GM12864 (cell line): ENCODE measurements at places on chromosomes 3 and 15.

- DNase-seq, result no peak
Observed at GRCh38 chr3:146246526-146246925, 4.4 kb downstream of the PLSCR4 start.

DNA sequence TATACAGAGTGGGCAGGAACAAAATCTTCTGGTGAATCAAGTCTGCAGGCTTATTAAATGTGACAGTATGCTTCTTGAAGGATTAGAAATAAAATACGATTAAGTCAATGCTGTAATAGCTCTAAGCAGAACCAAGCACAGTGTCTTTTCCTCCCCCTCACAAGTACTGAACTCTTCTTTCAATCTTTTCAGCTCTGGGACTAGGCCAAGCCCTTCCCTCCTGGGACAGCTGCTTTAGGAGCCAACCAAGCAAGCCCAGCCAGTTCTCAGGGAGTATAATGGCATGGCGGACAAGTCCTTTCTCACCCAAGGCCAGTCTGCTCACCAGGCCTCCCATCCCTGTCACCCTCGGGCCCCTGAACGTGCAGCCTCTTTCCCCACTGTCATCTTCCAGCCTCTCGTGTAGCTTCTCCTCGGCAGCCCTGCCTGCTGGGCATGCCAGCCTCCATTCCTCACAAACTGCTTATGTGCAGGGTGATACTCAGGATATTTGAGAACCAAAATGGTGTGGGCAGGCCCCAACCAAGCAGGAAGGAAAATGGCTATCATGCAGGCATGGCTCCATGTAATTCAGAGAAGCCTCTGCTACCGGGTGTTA is 8.4 kb upstream of the PPP1R2 start:
- no peak for DNase-seq

DNA sequence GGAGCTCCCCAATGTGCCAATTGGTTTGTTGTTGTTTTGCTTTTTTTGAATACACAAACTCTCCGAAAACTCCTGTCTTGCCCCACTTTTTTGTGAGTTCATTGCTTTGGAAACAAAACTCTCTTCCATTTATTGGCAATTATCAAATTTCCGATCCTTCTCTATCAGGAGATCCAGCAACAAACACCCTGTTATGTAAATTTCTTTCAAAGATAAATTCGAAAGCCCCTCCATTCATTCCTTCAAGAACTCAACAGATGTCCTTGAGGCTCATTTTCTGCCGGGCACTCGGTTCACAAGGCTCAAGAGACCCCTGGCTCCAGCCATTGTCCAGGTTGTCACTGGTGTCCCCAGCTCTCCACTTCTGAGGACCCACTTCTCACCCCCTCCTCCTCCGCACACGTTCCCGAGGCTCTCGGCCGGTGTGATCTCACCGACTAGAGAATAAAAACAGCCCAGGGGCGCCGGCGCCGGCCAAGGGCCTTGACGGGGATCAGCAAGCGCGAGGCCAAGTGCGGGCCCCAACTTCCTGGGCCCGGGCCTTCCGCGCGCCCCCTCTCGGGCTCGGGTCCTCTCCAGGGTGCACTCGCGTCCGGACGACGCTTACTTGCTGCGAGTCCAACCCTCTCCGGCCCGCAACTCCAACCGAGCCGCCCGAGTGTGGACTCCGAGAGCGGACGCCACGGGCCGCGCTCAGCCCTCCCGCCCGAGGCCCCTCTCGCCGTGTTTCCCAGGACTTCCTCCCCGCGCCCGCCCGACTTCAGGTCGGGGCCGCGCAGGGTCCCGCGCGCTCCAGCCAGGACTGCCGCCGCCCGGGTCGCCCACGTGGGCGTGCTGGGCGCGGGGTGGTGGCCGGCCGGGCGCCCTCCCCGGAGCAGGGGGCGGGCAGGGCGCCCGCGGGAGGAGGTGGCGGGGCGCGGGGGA is 533 bp upstream of the SMAD3 start:
- DNase-seq, result no peak

DNA sequence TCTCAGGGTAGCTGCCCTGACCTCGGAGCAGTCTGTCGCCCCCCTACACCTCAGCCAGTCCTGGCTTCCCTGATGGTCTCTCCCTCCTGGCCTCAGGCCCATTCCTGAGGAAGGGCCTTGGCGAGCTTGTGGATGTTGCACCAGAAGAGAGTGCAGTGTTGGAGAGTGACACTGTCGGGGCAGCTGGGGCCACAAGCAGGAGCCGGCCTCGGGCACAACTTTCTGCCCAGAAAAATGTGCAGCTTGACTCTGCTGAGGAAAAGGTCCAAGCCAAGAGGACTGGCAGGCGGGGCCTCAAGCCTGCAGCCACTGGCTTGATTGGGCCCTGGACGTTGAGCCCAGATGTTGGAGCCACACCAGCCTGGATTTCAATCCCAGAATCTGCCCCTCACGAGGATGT is 12.8 kb downstream of the HEMK1 start:
- no peak for DNase-seq

- DNase-seq, result no peak
Observed at GRCh38 chr15:67350042-67350441, 95.5 kb downstream of the IQCH start.

DNA sequence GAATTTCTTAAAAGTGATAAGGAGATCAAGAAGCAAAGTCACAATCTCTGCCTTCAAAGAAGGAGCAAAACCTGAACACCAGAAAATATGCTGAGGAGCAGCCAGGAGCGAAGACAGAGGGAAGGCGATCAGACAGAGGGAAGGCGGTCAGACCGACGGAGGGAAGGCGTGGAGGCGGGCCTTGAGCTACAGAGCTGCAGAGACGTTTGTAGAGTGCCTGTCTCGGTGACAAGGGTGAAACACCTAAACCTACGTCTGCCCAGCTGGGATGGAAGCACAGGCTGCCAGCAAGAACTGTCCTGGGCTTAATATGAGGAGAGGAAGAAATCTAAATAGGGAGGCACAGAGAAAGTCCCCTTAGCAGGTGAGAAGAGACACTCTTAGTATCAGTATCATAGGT is 476.0 kb downstream of the OCA2 start:
- DNase-seq, result no peak

DNA sequence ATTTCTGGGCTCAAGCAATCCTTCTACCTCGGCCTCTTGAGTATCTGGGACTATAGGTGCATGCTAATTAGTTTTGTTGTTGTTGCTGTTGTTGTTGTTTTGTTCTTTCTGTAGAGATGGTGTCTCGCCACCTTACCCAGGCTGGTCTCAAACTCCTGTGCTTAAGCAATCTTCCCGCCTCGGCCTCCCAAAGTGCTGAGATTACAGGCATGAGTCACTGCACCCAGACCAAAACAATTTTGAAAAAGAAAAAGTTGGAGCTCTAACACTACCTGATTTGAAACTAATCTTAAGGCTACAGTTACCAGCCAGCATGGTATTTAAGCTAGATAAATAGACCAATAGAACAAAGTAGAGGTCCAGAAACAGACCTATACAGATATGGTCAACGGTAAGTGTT is 29.8 kb downstream of the KPNA1 start:
- DNase-seq, result no peak

GRCh38 chr3:125059488-125060245 is 3.9 kb upstream of the HEG1 start:
- no peak for DNase-seq

DNA sequence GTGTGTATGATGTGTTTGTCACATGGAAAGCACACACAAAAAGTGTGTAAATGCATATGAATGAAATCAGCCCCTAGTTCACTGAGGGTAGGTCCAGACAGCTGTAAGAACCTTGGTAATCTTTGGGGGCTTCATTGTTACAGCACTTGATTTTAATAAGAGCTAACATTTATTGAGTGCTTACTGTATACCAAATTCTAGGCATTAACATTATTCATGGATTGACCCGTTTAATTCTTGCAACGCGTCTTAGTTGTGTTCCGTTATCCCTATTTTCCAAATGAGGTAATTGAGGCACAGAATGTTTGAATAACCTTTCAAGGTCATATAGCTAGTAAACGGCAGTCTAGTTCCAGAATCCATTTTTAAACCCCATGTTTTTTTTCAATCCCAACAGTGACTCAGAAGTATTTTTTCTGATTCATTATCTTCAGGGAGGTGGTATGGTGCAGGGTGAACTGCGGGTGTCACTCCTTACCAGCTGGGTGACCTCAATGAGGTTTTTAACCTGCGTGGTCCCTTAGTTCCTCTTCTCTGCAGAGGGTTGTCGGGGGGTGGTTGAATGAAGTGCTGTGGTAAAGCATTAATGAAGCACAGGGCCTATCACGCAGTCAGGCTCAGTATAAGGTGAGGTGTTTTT is 14.2 kb downstream of the RAB8B start:
- no peak for DNase-seq

GRCh38 chr15:40032125-40032839 is 6.7 kb downstream of the SRP14 start:
- no peak for DNase-seq

- no peak for DNase-seq
Observed at GRCh38 chr15:47817969-47818548, 100.8 kb downstream of the SEMA6D start.

- DNase-seq, result no peak
Observed at GRCh38 chr3:62962714-62963113, 87.5 kb upstream of the CADPS start.

GRCh38 chr3:46749129-46749528 is 31.5 kb upstream of the PRSS50 start:
- no peak for DNase-seq

DNA sequence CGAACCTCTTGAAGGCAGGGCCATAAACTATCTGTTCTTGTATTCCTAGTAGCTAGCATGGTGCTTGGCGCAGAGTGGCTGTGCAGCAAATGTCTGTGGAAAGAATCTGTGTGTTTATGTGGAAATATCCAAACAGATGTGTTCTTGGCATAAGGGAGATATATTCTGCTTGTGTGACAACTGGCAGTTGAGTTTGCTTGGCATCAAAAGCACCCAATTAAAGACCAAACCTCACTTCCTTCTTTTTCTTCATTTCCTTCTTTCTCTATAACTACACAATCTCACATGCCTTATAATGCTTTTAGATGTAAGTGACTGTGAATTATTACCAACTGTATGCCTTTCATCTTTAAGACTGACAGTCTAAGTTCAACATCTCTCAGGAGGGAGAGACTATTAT is 296.5 kb downstream of the SLC9A9 start:
- DNase-seq, result no peak

GRCh38 chr15:27660676-27661075 is 438.4 kb downstream of the OCA2 start:
- no peak for DNase-seq

- no peak for DNase-seq
Observed at GRCh38 chr3:13671482-13672233, 122.7 kb downstream of the FBLN2 start.

- DNase-seq, result no peak
Observed at GRCh38 chr3:174581558-174581957, 277.6 kb upstream of the NAALADL2 start.

- no peak for DNase-seq
Observed at GRCh38 chr3:168952551-168952950, 711.0 kb downstream of the MECOM start.

- no peak for DNase-seq
Observed at GRCh38 chr15:79769069-79769481, 127.7 kb downstream of the MTHFS start.

DNA sequence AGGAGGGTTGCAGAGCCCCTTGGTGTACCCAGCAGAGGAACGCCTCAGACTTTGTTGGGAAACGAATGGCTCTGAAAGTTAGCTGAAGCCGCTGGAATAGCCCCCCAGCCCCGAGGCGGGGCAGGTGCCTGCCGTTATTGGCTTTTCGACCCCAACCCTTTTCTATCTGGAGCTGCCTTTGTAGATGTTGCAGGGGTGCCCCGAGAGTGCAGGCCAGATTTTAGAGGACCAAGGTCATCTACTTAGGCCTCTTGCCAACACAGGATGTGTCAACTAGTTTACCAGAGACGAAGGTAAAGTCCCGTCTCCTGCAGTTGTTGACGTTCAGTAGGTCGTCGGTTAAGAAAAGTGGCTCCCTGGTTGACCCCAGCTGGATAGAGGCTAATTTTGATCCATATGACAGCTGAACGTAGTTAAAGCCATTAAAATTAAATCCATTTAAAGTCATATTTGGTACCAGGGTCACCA is 579 bp upstream of the UBE3A start:
- peak; percentile 15 for DNase-seq

DNA sequence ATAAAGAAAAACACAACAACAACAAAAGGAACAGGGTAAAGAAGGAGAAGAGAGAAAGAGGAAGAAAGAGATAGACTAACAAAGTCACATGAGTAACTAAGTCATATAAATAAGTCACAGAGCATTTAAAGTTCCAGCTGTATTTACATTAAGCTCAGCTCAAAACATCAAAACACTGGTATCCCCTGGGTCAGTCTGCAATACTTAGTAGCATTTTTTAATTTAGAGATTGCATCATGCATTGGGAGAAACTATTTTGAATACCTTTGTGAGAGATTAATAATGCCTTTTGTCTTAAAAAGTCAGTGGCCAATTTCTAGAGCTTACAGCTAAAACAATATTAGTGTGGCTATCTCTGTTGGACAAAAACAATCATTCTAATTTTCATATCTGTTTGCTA is 78.4 kb downstream of the NEK10 start:
- no peak for DNase-seq

DNA sequence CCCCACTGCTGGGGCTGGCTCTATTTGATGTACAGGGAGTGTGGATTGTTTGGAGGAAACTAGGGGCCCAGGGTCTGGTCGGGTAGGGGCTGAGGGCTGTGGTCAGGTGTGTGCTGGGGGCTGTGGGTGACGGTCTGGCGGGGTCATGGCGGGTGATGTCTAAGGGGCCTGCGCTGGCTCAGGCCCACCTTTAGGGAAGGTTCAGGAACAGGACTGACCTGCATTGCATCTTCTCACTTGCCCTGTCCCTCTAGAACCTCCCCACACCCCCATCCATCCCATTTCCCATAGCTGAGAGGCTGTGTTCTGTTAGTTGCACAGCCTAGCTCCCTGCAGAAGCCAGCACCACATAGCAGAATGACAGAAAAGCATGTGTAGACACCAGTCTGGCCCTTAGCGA is 39.1 kb downstream of the SCN5A start:
- no peak for DNase-seq

GRCh38 chr3:52533623-52534280 is at the start of gene NT5DC2:
Gene NT5DC2 (minus strand): TSS chr3:52533857. CDS start chr3:52533737, 120 bp downstream.
- DNase-seq, result no peak

DNA sequence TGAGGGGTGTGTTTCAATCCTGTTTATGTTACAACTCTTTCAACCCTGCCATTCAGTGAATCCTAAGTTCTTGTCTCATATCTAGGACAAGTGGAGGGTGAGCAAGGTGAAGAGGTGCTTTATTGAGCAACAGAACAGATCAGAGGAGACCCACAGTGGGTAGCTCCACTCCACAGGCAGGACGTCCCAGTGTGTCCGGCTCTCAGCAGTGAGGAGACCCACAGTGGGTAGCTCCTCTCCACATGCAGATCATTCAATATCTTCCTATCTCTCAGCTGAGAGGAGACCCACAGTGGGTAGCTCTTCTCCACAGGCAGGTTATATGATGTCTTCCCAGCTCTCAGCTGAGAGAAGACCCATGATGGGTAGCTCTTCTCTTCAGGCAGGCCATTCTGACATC is 556.7 kb downstream of the SI start:
- DNase-seq, result no peak

DNA sequence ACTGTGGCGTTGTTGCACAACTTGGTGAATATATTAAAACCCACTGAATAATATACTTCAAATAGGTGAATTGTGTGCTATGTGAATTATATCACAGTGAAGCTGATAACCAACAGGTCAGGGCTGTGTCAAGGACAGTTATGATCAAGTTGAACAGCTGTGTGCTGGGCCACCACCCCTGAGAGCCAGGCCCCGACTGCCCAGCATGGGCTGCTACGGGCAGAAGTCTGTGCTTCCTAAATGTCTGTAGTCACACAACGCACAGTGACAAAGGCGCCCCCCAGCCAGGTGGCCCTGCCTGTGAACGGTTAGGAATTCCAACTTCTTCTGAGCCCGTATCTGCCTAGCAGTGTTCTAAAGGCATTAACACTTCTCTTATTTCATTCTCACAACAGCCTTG is 32.8 kb downstream of the TKT start:
- DNase-seq, result no peak

GRCh38 chr15:89009080-89009479 is 79.2 kb upstream of the ABHD2 start:
- DNase-seq, result no peak
